Activated naive CD4-positive, alpha-beta T cell treated with anti-CD3 and anti-CD28 coated beads, Interleukin-2, amount 10 ng/mL, durations not matched to agents 7 days and 5 days (primary cell): ENCODE measurements at places on chromosomes 1 and 21.
A peak's percentile ranks its signal among the peaks of the same experiment; 100 is the strongest.

DNA sequence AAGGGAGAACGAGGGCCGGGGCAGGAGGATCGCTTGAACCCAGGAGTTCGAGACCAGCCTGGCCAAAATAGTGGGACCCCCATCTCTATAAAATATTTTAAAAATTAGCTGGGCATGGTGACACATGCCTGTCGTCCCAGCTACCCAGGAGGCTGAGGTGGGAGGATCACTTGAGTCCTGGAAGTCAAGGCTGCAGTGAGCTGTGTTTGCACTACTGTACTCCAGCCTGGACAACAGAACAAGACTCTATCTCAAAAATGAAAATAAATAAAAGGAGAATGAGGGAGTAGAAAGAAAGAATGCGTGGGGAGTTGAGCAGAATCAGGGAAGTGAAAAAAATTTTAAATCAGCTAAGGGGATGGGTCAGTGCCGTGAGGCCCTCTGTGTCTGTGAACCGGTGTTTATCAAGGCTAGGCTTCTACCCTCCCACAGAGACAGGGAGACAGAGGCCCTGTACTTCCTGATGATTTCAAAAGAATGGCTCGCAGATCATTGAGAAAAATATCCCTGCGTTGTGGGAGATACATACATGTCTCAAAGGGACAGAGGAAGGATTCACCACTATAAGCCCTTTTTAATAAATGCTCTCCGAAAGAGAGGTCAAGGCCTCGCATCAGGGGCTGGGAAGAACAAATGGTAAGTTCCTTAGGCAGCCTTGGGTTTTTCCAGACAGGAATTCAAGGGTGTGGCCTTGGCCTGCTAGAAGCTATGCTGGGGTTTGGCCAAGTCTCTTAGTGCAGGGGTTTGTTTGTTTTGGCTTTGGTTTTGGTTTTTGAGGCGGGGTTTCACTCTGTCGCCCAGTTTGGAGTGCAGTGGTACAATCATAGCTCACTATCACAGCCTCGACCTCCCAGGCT lies 20.7 kb downstream of the IL10RB start:
- H3K36me3 ChIP-seq = peaks cover 55% of the 10 kb centered on the region
- no peaks in the 10 kb centered on the region for H3K27me3 ChIP-seq
- no peak overlapping the region for H3K4me3 ChIP-seq
- H3K27ac ChIP-seq = no peak overlapping the region
- H3K4me1 ChIP-seq = peaks cover 12% of the 10 kb centered on the region
- no peak for DNase-seq

DNA sequence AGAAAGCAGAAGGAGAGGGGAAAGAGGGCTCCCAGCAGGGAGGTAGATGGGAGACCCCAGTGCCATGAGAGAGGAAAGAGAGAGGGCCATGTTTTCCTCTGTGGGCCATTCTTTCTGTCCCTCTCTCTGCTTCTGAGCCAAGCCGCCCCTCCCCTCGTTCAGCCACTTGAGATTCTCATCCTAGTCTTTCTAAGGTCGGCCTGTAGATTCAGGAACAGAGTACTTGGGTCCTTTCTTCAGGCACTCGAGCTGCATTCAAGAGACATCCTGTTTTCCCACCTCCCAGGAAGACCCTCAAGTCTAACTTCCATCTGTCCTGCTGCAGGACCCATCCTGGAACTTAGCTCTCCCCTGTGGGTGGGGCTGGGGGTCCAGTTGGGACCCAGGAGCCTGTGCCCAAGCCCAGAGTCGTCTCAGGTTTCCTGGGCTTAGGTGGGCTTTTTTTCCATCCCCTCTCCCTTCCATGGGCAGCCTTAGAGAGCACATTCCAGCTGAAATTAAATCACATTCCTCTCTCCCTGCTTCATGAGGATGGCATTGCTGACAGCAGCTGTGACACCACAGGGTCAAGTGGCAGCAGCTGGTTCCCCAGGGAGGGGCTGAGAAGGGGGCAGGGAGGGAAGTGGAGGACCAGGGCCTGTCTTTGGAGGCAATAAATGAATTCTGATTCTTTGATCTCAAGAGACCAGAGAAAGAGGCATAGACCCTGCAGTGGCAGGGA lies 13.0 kb downstream of the NES start:
- no peaks in the 10 kb centered on the region for H3K36me3 ChIP-seq
- H3K4me3 ChIP-seq = no peak overlapping the region
- peaks cover 53% of the 10 kb centered on the region for H3K4me1 ChIP-seq
- H3K27me3 ChIP-seq = peaks cover 79% of the 10 kb centered on the region
- DNase-seq = no peak

DNA sequence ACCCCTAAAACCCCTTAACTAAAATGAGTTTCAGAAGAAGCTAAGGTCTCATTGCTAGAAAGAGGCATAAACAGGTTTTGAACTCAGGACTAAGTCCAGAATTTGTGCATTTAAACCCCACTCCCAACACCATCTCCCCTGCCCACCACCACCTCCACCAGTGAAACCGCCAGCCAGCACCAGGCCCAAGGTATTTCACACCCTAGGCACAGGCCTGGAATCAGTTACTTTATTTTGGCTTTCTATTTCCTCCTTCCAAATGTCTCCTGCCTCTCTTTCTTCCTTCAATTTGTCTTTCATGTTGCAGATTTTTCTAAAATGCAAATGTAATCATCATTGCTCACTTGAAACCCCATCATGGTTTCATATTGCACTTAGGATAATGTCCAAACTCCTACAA lies 1.9 kb upstream of the IPO13 start:
- no peaks in the 10 kb centered on the region for H3K27me3 ChIP-seq
- H3K36me3 ChIP-seq = peaks cover 7% of the 10 kb centered on the region
- peaks cover 43% of the 10 kb centered on the region for H3K4me1 ChIP-seq
- peak overlapping the region; percentile 92 for H3K4me3 ChIP-seq
- no peak for DNase-seq

- no peak overlapping the region for H3K4me3 ChIP-seq
- peaks cover 4% of the 10 kb centered on the region for H3K27me3 ChIP-seq
- H3K4me1 ChIP-seq = no peaks in the 10 kb centered on the region
Observed at GRCh38 chr21:15206514-15206913, 141.7 kb upstream of the NRIP1 start.

DNA sequence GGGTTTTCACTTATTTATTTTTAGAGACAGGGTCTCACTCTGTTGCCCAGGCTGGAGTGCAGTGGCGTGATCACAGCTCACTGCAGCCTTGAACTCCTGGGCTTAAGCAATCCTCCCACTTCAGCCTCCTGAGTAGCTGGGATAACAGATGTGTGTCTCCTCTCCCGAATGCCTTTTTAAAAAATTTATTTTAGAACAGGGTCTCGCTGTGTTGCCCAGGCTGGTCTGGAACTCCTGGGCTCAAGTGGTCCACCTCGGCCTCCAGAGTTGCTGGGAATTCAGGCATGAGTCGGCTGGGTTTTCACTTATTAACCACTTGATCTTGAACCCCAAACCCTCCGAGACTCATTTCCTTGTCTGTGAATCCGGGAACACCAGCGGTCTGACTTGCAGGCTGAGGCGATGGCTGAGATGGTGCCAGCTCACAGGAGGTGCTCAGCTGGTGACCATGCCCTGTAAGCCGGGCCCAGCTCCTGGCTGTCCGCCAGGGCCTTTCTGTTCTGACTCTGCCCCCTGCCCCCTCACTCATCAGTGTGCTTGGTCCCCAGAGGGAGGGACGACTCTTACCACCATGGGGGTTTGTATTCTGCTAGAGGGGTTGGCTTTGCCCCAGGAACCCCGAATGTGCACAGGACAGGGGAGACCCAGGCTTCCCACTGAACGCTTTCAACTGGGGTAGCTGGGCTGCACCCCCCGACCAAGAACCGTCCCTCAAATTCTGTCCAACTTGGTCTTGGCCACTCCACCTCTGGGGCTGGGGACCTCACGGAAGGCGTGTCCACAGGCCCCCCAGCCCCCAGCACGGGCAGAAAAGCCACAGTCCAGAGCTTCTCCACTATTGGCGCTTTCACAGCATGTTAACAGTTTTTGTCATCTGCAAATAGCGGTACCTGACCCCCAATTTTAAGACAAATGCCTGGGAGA lies 22.5 kb downstream of the MMEL1 start:
- H3K27ac ChIP-seq = no peak overlapping the region
- H3K27me3 ChIP-seq = peaks cover 11% of the 10 kb centered on the region
- DNase-seq = peak; percentile 17

- no peak overlapping the region for H3K4me3 ChIP-seq
- H3K4me1 ChIP-seq = peaks cover 10% of the 10 kb centered on the region
- H3K27ac ChIP-seq = no peak overlapping the region
Observed at GRCh38 chr21:26851109-26851944, 6.1 kb upstream of the ADAMTS1 start.

- H3K4me3 ChIP-seq = no peak overlapping the region
- peaks cover 17% of the 10 kb centered on the region for H3K36me3 ChIP-seq
- H3K27me3 ChIP-seq = no peaks in the 10 kb centered on the region
- H3K27ac ChIP-seq = no peak overlapping the region
- H3K4me1 ChIP-seq = no peaks in the 10 kb centered on the region
Observed at GRCh38 chr1:52482326-52483004, 70.4 kb downstream of the TUT4 start.

- peak overlapping the region; percentile 21 for H3K27ac ChIP-seq
- peaks cover 6% of the 10 kb centered on the region for H3K36me3 ChIP-seq
- H3K4me3 ChIP-seq = no peak overlapping the region
- DNase-seq = peak; percentile 27
- peaks cover 14% of the 10 kb centered on the region for H3K4me1 ChIP-seq
Observed at GRCh38 chr1:193448682-193449461, 262.5 kb upstream of the B3GALT2 start.

- H3K4me1 ChIP-seq = no peaks in the 10 kb centered on the region
- H3K36me3 ChIP-seq = no peaks in the 10 kb centered on the region
- H3K27ac ChIP-seq = no peak overlapping the region
- no peaks in the 10 kb centered on the region for H3K27me3 ChIP-seq
- no peak for DNase-seq
Observed at GRCh38 chr1:217109928-217110327, 386.7 kb upstream of the ESRRG start.

- H3K4me3 ChIP-seq = no peak overlapping the region
- no peak overlapping the region for H3K27ac ChIP-seq
- peaks cover 4% of the 10 kb centered on the region for H3K27me3 ChIP-seq
- no peaks in the 10 kb centered on the region for H3K36me3 ChIP-seq
- no peaks in the 10 kb centered on the region for H3K4me1 ChIP-seq
- DNase-seq = no peak
Observed at GRCh38 chr1:96515925-96516324, 205.7 kb upstream of the PTBP2 start.

DNA sequence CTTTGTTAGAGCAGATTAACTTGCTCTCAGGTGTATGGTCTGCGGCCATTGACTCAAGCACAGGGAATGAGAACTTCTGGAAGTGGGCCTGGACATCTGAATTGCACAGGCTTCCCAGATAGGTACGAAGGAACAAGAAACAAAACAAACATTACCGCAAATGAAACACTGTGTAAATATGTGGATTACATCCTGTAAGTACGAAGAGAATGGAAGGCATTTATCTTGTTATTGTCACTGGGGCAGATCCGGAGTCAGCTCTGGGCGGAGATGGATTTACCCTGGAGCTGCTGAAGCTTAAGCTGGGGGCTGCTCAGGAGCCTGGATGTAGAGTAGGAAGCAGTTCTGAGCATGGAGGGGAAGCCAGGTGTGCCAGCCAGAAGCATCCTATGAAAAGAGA lies 6.8 kb downstream of the HES2 start:
- no peak overlapping the region for H3K4me3 ChIP-seq
- H3K4me1 ChIP-seq = peaks cover 12% of the 10 kb centered on the region
- no peak for DNase-seq
- peaks cover 85% of the 10 kb centered on the region for H3K27me3 ChIP-seq
- no peaks in the 10 kb centered on the region for H3K36me3 ChIP-seq

DNA sequence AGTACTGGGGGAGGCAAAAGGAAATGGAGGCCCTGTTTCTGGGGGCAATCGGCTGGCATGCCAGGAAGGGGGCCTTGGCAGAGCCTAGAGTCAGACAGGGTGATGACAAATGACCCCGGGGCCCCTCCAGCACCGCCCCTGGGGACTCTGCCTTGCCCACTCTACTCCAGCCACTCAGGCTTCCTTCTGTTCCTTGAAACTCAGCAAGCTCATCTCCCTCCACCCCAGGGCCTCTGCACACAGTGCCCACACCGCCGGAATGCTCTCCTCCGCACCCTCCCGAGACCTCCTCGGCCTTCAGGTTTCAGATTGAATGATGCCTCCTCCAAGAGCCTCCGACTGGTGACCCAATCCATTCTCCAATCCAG lies 122.5 kb upstream of the ZBTB40 start:
- H3K4me3 ChIP-seq = no peak overlapping the region
- DNase-seq = no peak
- no peaks in the 10 kb centered on the region for H3K4me1 ChIP-seq
- no peak overlapping the region for H3K27ac ChIP-seq

DNA sequence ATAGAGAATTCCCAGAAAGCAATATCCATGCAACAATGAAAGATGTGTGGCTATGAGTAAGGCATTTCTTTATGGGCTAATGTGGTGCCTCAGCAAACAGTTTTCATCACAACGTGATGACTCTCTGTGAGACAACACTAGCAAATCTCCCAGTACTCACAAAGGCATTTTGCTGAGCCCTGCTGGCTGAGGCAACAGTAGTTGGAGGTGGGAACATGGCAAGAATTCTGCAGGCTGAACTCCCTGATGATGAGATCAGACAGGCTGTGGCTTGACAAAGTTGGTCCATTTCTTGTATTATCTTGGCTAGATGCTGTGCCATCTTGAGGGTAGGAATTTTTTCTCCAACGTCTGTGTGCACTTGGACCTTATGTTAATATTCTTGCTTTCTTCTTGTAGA lies 24.6 kb downstream of the PROX1 start:
- no peak for DNase-seq
- H3K27ac ChIP-seq = no peak overlapping the region
- no peak overlapping the region for H3K4me3 ChIP-seq
- no peaks in the 10 kb centered on the region for H3K4me1 ChIP-seq
- H3K27me3 ChIP-seq = no peaks in the 10 kb centered on the region
- no peaks in the 10 kb centered on the region for H3K36me3 ChIP-seq

GRCh38 chr1:185156288-185156853 lies 382 bp downstream of the TRMT1L start:
- H3K27ac ChIP-seq = peak overlapping the region; percentile 96
- no peak for DNase-seq
- H3K36me3 ChIP-seq = peaks cover 9% of the 10 kb centered on the region
- H3K4me3 ChIP-seq = peak overlapping the region; percentile 88

GRCh38 chr1:181497870-181498269 lies 14.6 kb downstream of the CACNA1E start:
- no peaks in the 10 kb centered on the region for H3K36me3 ChIP-seq
- H3K4me1 ChIP-seq = no peaks in the 10 kb centered on the region
- no peak overlapping the region for H3K27ac ChIP-seq
- H3K4me3 ChIP-seq = no peak overlapping the region
- H3K27me3 ChIP-seq = peaks cover 35% of the 10 kb centered on the region
